Right lung (tissue), 10 donors: ENCODE measurements at places on chromosomes 7 and 10.
A peak's percentile ranks its signal among the peaks of the same experiment; 100 is the strongest.

DNA sequence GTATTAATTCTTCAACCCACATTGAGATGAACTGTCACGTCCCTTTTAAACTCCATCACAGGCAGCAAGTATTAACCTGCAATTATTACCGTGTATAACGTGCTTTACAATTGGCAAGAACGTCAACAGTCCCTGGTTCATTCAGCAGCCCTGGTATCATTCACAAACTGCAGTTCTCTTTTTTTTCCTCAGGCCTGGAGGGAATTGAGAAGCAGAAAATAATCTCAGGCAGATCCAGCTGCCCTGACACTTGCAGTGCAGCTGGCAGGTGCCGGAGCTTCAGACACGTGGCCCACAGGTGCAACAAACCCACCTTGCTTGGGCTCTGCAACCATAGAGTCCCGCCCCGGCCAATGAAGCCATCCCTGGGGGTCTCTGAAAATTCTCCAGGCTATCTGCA is 137.3 kb downstream of the PLXNA4 start:
- DNase-seq, result no peak

DNA sequence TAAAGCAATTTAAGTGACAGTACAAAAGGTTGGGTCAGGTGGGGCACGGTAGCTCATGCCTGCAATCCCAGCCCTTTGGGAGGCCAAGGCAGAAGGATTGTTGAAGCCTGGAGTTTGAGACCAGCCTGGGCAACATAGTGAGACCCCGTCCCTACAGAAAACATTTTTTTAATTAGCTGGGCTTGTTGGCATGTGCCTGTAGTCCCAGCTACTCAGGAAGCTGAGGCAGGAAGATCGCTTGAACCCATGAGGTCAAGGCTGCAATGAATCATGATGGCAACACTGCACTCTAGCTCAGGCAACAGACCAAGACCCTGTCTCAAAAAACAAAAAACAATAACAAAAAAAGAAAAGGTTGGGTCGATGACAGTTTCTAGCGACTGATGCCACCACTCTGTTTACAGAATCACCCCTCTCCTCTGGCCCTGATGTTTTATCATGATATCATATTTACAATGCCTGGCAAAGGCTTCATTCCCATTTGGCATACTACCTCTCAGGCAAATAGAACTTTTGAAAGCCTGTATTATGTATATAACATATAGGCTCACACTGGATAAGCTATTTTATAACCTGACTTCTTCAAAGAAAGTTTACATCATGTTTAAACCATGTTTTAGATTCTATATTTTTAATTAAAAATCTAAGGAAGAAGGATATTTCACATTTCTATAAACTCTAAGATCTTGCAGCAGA is 558 bp upstream of the ABCC2 start:
- no peak for DNase-seq

DNA sequence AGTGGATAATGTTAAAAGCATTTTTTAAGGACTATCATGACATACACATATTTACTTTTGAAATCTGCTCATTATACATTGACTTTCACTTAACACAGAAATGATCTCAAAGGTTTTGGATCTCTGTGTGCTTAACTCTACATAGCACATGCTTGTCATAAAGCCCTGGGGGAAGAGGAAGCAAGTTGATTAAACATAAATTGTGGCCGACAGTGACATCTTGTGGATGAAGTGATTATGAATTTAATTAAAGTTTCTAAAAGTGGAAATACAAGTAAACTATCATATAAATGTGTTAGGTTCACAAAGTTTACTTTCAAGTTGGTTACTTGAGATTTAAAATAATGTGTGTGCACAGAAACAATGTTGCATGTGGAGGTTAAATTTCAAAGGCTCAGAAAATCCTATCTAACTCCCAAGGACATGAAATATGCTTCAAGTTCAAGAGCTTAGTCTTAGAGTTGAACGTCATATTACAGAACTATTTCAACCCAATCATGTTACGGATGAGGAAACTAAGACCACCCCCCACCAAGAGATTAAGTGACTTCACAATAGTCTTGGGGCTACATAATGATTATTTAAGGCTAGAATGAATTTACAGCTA is 1247.8 kb downstream of the GATA3 start:
- peak; percentile 37 for DNase-seq

DNA sequence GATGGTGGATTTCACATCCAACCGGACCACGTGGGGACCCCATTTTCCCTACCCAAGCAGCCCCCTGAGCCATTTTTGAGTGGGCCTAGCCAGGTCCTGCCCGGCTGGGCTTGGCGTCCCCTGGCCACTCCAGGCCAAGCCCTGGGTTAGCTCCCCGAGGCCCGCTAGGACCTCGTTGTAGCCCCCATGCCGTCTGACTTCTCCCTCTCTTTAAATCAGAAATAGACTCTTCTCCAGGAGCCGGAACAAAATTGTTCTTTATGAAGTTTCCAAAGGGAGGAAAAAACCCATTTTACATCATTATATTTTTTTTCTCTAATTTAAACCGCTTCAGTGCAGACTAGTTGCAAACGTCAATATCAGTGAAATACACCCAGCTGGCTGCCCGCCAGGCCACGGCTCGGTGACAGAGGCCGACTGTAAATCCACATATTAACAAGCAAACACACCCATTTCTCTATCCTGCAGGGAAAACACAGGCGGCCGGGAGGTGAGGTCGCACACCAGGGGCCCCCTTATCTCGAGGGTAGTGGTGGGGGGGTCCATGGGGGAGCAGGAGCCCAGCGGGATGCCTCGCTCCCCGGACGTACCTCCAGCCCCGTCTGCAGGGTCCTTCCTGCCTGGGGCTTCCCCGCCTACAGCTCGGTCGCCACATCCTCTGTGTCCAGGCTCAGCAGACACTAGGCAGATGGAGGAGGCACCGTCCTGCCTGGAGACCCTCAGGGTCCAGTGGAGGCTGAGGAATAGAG is 72.7 kb downstream of the ELFN1 start:
- DNase-seq, result peak; percentile 48
